Activated effector memory CD4-positive, alpha-beta T cell treated with Interleukin-2 at 50 U/mL for 16 hours (primary cell): ENCODE measurements at places on chromosomes 3 and 15.

DNA sequence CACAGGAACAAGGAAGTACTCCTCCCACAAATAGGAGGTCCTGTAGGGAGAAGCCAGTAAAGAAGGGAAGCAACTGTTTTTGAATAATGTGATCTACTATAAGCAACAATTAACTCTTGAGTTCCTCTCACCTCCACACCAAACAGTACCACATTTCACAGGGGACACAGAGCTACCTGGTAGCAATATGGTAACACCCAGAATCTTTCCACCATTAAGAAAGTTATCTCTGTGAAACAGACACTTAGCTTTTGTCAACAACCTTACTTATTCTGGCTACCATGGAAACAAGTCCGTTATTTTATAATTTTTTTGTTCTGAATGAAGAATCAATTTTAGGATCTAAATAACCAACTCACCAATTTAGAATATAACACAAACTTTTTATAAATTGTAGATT, 49.5 kb downstream of the TBL1XR1 start:
- DNase-seq, result no peak

DNA sequence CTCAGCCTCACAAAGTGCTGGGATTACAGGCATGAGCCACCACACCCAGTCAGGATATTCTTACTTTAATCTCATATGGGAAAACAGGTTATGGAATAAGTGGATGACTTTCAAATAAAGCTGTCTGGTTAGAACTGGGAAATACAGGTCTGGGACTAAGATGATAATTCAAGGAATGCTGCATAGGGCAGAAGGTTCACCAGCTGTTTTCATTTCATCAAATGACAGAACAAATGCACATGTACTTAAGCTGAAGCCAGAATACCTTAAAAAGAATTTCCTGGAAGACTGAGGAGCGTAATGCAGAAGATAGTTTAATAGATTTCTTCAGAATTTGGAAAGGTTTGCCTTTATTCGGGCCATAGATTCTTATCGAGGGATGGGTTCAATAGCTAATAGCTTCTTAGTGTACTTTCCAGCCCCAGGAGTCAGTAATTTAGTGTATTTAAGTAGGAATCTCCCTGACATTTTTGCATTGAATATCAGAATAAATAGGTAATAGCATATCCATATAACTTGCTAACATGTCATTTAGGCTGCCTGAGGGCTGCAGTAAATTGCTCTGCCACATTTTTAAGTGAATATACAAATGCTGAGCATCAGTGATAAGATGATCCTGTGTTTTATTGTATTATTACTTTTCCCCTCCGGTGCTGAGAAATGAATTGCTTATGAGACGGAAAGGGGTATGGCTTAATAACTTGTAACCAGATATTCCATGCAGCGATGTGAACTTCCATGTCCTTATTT, 40.3 kb upstream of the ZNF770 start:
- DNase-seq, result no peak

GRCh38 chr15:101063891-101064794, 145.0 kb downstream of the LRRK1 start:
- no peak for DNase-seq

- DNase-seq, result no peak
Observed at GRCh38 chr15:67181221-67181639, 73.2 kb downstream of the AAGAB start.
